ENCODE measurements at places on chromosomes 1 and 21.

DNA sequence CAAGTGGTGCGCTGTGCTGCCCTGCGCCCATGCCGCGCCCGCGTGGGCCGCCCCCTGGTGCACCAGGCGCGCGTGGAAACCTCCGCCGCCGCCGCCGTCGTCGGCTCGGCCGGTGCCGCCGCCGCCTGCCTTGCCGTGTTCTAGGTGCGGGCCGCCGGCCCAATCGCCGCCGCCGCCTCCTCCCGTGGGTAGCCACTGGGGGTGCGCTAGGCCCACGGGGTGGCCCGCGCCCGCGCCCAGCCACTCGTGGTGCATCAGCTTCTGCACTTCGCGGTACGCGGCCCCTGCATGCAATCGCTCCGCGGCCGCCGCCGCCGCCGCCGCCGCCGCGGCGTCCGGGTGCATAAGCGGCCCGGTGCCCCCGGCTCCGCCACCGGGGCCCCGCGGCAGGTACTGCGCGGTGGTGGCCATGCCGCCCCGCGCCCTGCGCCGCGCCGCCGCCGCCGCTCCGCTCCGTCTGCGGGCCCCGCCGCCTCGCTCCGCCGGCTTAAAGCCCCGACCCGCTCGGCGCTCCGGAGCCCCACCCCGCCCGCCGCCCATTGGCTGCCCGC is at the start of gene POU3F1:
TSS of gene POU3F1 (minus strand) at position 461 of the 551 bp plus-strand sequence. CDS start at position 411, 50 bp downstream.
- DNase-seq = no peak

DNA sequence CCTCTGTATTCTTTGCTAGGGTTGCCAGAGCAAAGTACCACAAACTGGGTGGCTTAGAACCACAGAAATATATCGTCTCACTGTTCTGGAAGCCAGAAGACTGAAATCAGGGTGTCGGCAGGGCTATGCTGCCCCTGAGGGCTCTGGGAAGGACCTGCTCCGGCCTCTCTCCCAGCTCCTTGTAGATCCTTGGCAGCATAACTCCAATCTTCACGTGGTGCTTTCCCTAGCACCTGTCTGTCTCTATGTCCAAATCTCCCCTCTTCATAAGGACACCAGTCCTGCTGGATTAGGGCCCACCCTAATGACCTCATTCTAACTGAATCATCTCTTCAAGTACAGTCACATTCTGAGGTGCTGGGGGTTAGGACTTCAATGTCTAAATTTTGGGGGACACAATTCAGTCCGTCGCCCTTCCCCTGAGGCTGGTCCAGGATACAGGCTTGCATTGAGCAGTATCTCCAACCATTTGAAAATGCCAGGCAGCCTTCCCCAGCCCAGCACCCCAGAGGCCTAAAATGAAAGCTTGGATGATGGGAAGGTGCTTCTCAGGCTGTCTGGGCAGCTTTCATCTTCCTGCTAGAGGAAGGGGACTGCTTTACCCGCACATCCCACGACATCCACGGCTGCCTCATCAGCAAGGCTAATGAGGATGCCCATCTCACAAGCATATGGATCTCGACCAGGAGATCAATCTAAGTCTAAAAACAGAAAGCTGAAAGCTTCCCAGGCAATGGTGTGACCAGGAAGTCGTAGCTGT is 24.7 kb downstream of the TRIM67 start:
- no peak for DNase-seq

- DNase-seq = no peak
Measured at GRCh38 chr1:98027103-98027705, 106.4 kb upstream of the DPYD start.

DNA sequence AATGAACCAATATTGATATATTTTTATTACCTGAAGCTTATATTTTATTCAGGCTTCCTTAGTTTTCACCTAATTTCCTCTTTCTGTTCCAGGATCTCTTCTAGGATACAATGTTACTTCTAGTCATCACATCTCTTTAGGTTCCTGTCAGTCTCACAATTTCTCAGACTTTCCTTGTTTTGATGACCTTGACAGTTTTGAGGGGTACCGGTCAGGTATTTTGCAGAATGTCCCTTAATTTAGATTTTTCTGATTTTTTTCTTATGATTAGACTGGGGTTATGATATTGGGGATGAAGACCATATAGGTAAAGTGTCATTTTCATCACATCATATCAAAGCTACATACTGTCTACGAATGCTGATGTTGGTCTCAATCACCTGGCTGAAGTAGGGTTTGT is 167.5 kb downstream of the LMX1A start:
- DNase-seq = no peak

- no peak for DNase-seq
Measured at GRCh38 chr1:152153996-152154395, 5.0 kb downstream of the RPTN start.

DNA sequence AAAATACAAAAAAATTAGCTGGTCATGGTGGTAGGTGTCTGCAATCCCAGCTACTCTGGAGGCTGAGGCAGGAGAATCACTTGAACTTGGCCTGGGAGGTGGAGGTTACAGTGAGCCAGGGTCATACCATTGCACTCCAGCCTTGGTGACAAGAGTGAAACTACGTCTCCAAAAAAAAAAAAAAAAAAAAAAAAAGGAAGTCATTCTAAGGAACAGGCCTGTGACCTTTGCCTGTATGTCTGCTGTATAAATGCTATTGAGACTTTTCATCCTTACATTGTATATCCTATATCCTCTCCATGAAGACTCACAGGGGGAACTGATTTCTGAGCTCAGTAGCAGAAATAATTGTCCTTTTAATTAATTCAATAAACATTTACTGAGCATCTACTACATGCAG is 7.5 kb upstream of the CTPS1 start:
- no peak for DNase-seq
